Stimulated activated CD4-positive, alpha-beta T cell treated with anti-CD3 and anti-CD28 coated beads, Interleukin-12 subunit alpha, Interleukin-12 subunit beta, amount 100 ng/mL, for 24 hours (primary cell): ENCODE measurements at places on chromosomes 3 and 15.

DNA sequence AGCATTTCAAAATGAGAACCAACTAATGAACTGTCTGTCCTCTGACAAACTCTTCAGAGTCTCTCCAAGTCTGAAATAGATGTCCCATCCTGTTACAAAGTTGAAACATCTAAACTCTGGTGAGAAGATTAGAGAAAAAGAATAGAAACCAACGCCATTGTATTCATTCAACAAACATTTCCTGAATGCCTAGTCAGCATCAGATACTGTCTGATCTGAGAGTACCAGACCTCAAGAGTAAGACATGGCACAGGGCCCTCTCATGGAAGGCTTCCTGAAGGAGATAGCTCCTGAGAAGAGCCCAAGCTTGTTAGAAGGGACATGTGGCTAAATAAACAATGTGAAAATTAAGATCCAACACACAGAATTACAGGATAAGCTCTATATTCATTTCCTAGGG is 164.1 kb upstream of the LRRN1 start:
- no peak for DNase-seq

- no peak for DNase-seq
Observed at GRCh38 chr15:51307325-51307724, 31.1 kb downstream of the CYP19A1 start.

GRCh38 chr15:90000186-90001001 is 730 bp upstream of the ZNF710 start:
- no peak for DNase-seq

DNA sequence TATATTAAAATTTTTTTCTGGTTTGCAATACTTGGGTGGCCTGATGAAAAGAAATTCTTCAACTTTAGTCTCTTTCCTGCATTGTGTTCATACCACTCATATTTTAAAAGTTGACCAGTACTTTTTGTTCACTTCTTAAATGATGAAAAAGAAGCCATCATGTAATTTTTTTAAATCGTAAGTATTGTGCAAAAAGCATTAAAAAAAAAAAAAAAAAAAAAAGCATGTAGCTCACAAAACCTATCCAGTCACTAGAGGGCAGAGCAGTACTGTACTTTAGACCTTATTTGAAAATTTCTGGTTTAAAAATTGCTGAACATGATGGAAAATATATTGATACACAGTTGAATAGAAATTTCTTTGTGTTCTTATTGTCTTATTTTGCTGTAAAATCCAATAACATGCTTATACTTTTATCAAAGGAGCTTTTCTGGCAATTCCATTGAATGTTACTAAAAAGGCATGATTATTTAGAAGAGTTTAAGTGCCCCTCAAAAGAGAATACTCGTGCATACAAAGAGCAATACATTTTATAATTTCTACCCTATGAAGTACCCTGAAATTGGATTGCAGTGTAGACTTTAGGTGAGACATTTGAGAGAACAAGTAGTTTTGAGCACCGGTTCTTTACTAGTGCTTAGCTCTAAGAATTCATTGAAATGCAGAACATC is 137.7 kb downstream of the BBX start:
- DNase-seq: no peak

GRCh38 chr3:125651244-125651643 is 55.9 kb upstream of the OSBPL11 start:
- no peak for DNase-seq

DNA sequence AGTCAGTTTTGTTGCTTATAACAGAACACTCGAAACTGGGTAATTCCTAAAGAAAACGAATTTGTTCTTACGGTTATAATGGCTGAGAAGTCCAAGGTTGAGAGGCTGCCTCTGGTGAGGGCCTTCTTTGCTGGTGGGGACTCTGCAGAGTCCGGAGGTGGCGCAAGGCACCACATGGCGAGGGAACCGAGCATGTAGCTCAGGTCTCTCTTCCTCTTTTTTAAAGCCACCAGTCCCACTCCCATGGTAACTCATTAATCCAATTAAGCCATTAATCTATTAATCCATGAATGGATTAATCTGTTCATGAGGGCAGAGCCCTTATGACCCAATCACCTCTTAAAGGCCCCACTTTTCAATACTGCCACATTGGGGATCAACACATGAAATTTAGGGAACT is 50.0 kb downstream of the ROPN1B start:
- no peak for DNase-seq

GRCh38 chr3:134312873-134313846 is 61.1 kb downstream of the AMOTL2 start:
- no peak for DNase-seq

DNA sequence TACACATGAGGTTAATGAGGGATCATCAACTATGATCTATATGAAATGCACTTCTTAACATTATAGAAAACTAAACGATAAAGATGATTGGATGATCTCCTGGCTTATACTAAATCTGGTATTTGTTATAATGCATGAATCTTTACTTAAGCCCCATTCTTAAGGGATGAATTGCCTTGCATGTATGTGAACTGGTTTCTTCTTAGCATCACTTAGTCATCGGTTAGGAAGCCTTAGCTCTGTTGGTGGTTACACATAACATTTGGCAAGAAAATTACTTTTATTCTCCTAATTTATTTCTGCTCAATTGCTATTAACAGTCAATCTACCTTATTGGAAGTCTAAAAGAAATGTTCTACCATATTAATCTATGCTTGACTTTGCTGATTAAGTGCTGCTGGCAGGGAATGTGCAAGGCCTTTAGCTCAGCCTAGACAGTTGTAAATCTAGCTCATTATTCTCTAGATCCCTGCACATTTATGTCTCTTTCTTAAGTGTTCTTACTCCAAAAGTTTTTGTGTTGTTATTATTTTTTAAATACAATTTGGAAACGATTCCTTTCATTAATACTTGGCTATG is 356.0 kb downstream of the ZPLD1 start:
- DNase-seq: no peak

DNA sequence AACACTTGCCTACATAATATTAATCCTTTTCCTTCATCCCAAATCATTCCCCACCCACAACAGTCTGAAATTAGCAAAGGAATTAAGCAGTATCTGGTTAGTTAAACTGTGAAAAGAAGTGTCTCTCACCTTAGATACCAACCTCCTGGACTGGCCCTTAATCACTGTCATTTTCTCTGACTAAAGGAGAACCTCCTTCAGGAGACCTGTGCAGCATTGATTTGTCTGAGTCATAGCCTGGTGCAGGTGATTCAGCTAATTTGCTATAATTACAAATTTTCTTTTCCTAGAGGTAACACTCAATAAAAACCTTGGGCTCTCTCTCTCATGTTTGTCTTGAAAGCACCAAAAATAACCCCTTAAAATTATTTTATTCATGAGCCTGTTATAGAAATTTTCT is 279.8 kb upstream of the SEMA6D start:
- no peak for DNase-seq

DNA sequence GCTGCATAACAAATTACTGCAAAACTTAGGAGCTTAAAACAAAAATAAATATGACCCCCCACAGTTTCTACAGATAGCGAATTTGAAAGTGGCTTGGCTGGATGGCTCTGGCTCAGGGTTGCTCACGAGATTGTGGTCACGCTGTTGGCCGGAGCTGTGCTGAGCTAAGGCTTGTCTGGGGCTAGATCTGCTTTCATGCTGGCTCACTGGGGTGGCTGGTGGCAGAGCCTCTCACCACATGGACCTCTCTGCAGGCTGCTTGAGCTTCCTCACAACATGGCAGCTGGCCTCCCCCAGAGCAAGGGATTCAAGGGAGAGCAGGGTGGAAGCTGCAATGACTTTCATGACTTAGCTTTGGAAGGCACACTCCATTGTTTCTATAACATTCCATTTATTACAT is 354.1 kb downstream of the SHQ1 start:
- DNase-seq: no peak

DNA sequence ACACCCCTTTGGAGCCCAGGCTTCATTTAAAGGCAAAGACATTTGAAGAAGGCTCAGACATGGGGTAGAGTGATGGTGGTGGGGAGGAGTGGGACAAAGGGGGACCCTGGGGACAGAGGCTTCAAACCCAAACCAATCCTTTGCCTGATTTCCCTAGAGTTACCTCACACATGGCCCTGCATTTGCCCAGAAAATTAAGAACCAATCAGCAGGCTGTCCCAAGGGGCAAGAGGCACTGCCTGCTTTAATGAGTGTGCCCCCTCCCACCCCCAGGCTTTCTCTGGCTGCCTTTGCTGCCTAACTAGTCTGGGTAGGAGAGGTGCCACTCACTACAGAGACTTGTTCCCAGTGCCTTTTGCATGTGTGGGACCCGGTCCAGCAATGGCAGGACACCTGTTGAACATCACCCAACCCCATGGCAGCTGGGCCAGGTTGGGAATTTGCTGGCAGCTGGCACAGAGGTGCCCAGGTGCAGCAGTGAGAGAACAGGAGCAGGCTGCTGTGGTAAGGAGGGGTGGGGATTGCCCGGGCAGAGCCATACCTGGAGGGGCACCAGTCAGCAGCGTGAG is 38.4 kb downstream of the CCDC33 start:
- no peak for DNase-seq

DNA sequence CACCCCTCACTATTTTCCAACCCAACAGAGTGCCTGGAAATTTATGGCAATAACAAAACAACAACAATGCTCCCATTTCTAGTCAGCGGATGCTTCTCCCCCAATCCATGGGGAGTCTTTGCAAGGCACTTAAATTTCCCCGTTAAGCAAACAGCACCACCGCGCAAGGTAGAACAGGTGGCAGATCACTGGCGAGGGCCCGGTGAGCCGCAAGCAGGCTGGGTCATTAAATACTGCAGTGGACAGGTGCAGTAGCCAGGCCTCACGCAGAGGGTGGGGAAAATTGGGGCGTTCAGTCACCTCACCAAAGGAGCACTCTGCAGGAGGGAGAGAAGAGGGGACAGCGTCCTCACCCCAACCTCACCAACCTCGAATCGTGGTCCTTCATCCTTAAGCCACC is 147.5 kb downstream of the NTRK3 start:
- no peak for DNase-seq

GRCh38 chr15:71660501-71660900 is 149.9 kb upstream of the NR2E3 start:
- DNase-seq: no peak

DNA sequence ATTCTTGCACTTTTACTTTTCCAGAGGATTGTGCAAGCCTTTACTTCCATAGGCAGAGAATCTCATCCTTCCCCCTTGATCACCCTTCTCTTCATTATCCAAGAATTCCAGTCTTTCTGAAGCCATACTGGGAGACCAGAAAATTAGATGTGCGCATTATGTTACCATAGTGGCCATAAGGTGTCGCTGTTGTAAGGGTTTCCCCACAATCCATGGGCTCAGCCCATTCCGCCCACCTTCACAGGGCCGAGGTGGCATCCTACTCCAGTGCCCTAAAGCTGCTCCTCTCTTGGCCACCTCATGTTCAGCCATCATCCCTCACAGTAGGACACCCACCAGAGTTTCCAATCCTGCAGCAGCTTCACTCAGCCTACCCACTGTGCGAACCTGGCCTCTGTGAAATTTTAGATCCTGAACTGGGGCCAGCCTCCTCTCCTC is 35.0 kb downstream of the CTSH start:
- no peak for DNase-seq

DNA sequence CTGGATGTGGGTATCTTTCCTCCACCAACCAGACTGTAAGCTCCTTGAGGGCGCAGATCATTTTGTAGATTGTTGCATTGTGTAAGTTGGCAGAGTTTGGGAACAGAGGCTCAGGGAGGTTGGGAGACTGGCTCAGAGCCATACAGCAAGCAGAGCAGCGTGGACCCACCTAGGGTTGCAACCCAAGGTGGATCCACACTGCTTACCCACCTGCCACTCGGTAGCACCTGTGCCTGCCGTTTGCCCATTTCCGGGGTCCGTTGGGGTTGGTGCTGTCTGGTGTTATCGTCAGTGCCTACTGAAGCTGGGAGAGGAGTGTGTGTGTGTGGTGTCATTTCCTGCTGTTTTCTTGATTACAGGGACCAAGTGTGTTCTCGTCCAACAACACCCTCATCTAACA is 19.0 kb downstream of the SMAD6 start:
- DNase-seq: no peak

DNA sequence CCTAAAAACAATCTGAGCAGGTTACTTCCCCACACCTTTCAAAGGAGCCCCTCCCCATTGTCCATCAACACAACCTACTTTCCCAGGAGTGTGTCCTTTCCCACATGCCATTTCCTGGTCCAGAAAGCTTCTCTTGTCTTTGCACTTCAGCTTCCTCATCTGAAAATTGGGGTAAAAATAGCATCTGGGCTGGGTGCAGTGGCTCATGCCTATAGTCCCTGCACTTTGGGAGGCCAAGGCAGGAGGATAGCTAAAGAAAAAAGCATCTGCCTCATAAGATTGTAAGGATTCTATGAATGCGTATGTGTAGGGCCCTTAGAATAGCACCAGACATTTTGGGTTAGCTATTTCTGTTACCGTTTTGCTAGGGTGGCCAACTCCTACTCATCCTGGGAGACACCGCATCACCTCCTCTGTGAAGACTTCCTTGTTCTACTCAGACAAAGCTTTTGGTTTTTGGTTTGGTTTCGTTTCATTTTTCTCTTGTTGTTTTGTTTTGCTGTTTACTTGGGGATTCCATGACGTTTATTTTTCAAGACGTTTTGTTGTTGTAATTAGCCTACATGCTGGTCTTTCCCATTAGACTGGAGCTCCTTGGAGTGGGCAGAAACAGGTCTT is 224.4 kb upstream of the TLE3 start:
- no peak for DNase-seq

GRCh38 chr3:116950301-116951055 is 240.9 kb downstream of the TUSC7 start:
- no peak for DNase-seq

DNA sequence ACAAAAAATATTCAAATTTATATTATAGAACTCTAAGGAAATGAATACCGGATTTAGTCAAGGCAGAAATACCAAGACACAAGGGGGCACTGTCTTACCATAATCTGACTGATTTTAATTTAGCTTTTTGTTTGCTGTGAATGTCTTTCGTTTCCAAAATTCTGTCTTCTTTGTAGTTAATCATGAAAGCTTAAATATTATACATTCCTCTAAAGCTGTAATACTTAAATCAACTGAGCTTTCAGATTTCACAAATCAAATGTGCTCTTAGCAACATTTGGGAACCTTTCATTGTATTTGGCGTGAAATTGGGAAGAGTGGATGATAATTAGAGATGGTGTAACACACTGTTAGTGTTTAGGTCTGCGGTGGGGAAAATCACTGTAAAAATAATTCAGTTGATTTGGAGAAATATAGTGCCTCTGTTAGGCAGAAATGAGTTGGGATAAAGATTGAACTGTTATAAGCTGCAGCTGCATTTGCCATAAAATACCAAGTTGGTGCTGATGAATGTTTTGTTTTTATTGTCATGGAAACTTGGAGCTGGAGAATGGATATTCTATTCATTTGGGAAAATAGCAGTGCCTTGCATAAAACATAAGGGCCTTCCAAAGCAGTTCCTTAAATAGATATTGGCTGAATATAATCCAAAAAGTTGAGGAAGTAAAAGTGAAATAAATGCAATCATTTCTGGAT is 228.2 kb downstream of the TCF12 start:
- DNase-seq: no peak
